Immature natural killer cell (primary cell): ENCODE measurements at places on chromosomes 13 and 19. TPM values are rescaled to one million over a fixed set of nuclear protein-coding genes. Genes with fewer than 3 reads are reported as not detected.

C19orf18 gene
- not detected for polyA plus RNA-seq

- H3K4me1 ChIP-seq = peaks cover 3% of the 10 kb centered on the region
- no peak overlapping the region for H3K4me3 ChIP-seq
- no peak overlapping the region for H3K27ac ChIP-seq
- DNase-seq = no peak
- peaks cover 11% of the 10 kb centered on the region for H3K27me3 ChIP-seq
These were observed 82.4 kb upstream of the MBNL2 start for GRCh38 chr13:97139691-97140090.

DNA sequence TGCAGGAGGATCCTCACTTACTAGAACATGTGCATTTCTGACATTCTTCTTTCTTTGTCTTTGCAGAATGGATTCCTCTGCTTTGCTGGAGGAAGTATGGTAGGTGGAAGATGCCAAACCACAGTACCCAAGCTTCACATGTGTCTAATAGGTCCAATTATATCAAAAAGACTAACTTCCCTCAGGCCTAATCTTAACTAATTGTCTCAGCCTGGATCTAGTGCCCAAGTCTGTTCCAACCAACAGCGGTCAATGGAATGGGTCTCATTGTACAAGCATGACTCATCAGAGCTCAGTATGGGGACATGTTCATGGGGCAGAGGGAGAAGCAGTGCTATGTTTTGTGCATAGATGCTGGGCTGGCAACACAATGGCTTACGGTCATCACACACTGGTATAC is 81.6 kb upstream of the CSNK1A1L start:
- no peak overlapping the region for H3K27ac ChIP-seq
- no peak overlapping the region for H3K4me3 ChIP-seq
- no peak for DNase-seq
- H3K36me3 ChIP-seq = no peaks in the 10 kb centered on the region
- H3K4me1 ChIP-seq = no peaks in the 10 kb centered on the region

ZNF560 gene
- polyA plus RNA-seq = not detected
